ENCODE measurements at places on chromosomes 1 and 21.

- H3K27me3 ChIP-seq = peaks cover 16% of the 10 kb centered on the region
- ATAC-seq = no peak
- no peak overlapping the region for H3K4me3 ChIP-seq
- H3K4me1 ChIP-seq = peaks cover 10% of the 10 kb centered on the region
- H3K36me3 ChIP-seq = no peaks in the 10 kb centered on the region
Measured at GRCh38 chr1:7551442-7551841, 219.7 kb upstream of the VAMP3 start.

DNA sequence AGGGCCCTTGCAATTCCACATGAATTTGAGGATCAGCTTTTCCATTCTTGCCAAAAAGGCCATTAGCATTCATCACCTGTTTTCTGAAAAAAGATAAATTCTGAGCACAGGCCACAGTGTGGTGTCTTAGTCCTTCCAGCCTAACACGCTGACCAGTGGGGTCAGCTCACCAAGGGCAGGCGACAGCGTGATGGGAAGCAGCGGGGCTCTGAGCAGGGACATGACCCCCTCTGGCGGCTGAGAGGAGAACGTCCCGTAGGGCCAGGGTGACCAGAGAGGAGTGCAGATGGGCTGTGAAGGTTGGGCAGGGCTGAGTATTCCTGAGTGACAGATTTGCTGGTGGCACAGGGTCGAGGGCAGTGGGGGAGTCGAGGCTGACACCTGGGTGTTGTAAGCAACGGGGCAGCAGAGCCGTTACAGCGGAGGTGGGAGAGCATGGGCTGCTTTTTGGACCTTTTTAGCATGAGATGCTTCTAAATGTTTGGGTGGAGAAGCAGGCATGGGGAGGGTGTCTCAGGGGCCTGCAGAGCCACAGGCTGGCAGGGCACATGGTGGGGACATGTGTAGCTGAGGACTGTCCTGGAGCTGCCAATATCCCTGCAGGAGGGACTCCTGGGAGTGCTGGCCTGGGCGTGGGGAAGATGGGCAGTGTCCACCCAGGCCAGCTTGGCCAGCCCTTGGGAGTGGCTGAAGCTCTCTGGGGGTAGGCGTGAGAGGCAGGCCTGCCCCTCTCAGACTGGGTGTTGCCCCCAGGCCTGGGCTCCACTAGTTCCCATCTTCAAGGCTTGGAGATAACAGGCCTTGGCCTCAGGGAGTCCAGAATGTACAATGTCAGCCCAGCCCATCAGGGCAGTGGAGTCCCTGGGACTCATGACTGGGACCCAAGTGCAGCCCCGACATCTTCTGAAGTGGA is 8.6 kb upstream of the CALML6 start:
- no peaks in the 10 kb centered on the region for H3K27me3 ChIP-seq
- H3K4me3 ChIP-seq = peak overlapping the region; percentile 25
- H3K36me3 ChIP-seq = no peaks in the 10 kb centered on the region
- H3K27ac ChIP-seq = peak overlapping the region; percentile 40

DNA sequence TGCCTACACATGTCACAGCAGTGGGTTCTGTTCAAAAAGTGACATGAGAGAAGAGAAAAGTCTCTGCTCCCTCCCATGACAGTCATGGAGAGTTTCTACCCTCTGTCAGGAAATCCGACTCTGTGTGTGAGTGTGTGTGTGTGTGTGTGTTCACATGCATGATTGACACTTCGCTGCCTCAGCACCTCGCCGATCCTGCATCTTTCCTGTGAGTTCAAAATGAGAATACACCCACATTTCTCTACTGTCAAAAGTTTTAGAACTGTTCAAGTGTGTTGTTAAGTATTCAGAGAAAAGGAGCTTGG is 46.2 kb upstream of the COX20 start:
- H3K36me3 ChIP-seq = no peaks in the 10 kb centered on the region
- no peak overlapping the region for H3K27ac ChIP-seq
- H3K4me3 ChIP-seq = no peak overlapping the region
- H3K4me1 ChIP-seq = no peaks in the 10 kb centered on the region
- no peaks in the 10 kb centered on the region for H3K27me3 ChIP-seq

- no peaks in the 10 kb centered on the region for H3K36me3 ChIP-seq
- no peaks in the 10 kb centered on the region for H3K4me1 ChIP-seq
- no peak for ATAC-seq
- H3K27ac ChIP-seq = no peak within 1 kb of the TSS
Measured at GRCh38 chr1:153030895-153031294, at the start of gene SPRR1B. Gene SPRR1B, plus strand, starts transcription at chr1:153031203. Its CDS starts 1,143 bp downstream, at chr1:153032346.

GRCh38 chr1:33443080-33443704 is 12.3 kb upstream of the PHC2 start:
- no peak overlapping the region for H3K27ac ChIP-seq
- H3K27me3 ChIP-seq = peaks cover 36% of the 10 kb centered on the region
- no peak for ATAC-seq
- no peak overlapping the region for H3K4me3 ChIP-seq
